ENCODE measurements at places on chromosomes 5 and 9. TPM values are rescaled to one million over a fixed set of nuclear protein-coding genes. Genes with fewer than 3 reads are reported as not detected.
A peak's percentile ranks its signal among the peaks of the same experiment; 100 is the strongest.

Gene CCNJL
- 0.58 TPM for total RNA-seq

Gene RANBP3L
- 1.5 TPM for total RNA-seq

Gene NIM1K
- total RNA-seq, result 0.12 TPM

Gene TRAF1
- 1.9 TPM for total RNA-seq

Gene FBXL7
- total RNA-seq, result 1.3 TPM

- no peak for DNase-seq
Measured at GRCh38 chr9:102035929-102036328, 297.5 kb upstream of the GRIN3A start.

GRCh38 chr9:79565245-79565644 lies 6.5 kb upstream of the TLE4 start:
- DNase-seq, result no peak

- no peak for DNase-seq
Measured at GRCh38 chr9:100589582-100589981, 11.7 kb downstream of the CAVIN4 start.

DNA sequence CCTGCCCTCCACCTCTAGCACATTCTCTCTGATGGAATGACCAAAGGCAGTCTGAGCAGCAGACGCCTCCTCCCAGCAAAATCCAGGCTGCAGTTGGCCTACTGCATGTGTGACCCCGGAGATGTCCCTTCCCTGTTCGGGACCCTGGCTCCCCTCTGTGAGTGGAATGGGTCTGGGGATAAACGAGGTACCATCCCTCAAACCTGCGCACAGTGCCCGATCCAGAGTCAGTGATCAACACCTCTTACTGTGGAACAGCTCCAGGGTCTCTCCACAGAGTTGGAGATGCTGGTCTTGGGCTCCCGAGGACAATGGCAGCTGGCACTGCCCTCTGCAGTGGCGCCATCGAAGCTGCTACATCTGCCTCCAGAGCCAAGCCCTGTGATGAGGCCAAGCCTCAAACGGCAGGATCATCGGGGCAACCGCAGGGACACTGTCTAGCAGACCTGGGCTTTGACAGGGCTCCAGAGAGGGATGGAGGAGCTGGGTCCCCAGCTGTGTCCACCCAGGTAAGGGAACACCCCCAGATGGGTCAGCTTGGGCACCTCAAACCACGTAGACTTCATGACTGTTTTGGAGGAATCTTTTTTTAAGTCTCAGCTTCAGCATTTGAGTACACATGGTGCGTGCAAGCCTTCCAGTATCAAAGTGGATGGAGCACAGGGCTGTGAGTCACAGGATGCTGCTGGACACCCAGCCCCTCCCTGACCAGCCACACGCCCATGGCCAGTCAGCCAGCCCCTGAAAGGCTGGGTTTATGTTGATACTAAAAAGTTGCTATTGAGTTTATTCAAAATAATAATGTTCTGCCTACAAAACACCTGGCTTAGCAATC lies 13.0 kb downstream of the MED10 start:
- no peak for DNase-seq

DNA sequence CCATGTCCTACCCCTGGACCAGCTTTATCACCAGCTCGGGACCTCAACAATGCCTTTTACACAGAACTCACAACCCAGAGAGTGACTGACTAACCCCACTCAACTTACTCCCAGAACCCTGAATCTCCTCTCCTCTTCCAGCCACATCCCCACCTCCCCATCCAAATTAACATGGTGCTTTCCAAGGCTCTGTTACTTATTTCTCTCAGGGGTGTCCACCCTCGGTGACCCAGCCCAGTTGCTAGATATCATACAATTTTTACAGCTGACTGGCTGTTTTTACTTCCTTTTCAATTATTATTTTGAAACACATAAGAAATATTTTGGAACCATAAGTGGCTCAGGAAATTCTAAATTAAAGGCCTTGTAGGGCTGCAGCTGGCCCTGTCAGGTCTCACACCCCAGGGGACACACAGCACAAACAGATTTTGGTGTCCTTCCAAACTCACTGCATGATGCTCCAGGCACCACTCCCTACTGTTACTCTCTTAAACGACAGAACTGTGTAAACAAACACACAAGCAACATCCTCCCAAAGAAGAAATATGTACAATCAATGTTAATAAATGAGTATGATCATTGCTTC lies 180.6 kb downstream of the ADAMTS12 start:
- DNase-seq, result no peak

DNA sequence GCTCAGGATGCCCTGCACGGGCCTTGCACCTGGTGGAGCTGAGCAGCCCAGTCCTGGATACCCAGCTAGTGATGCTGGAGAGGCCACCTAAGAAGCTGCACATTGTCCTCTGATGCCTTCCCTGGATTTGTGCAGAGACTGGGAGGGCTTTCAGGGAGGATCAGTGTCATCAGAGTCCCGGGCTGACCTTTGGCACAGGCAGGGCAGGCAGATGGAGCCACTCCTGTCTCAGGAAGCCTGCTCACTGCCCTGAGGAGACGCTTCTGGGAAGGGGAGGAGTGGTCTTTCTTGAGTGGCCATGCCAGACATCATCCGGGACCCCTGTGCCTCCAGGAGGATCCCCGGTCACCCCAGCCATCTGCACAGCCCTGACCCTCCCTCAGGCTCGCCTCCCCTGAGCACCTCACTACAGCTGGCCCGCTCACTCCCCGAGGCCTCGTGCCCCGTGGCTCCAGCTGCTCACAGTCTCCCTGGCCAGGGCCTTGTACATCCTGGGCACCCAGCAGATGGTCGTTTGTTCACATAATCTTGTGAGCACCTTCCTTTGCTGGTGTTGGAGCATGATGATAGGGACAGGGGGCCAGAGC lies 47.2 kb upstream of the FCN2 start:
- no peak for DNase-seq

DNA sequence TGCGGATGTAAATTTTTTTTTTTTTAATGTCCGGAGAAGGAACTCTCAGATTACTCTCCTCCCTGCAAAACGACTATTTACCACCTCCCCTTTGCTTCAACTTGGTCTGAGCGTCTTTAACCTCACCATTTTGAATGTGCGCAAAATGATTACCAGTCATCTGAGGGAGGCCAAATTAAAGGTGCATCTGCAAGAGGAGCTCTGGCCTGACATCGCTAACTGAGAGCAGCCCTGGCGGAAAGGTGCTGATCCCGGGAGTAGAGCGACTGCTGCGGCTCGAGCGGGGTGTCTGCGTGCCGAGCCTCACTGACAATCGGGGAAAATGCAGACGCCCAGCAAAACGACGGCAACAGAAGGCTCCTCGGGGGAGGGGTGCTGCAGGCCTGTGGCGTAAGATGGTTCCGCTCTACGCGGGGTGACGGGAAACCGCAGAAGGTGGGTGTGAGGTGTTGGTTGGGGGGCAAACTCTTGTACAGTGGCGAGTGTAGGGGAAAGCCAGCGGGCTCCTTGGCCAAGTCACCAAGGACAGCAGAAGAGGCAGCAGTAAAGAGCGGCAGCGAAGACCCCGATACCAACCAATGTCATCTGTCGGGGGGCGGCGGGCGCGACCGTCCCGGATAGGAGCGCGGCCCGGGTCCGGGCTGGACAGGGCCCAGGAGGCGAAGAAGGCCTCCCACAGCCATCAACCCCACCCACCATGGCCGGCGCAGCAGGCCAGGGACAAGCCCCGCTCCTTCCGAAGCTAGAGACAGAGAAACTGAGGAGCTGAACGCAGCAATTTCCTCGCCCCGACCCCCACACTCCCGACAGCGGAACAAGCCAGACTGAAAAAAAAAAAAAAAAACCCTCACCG lies 557 bp downstream of the PJA2 start:
- DNase-seq, result peak; percentile 78

GRCh38 chr5:89545076-89545475 lies 662.1 kb upstream of the MEF2C start:
- DNase-seq, result no peak

DNA sequence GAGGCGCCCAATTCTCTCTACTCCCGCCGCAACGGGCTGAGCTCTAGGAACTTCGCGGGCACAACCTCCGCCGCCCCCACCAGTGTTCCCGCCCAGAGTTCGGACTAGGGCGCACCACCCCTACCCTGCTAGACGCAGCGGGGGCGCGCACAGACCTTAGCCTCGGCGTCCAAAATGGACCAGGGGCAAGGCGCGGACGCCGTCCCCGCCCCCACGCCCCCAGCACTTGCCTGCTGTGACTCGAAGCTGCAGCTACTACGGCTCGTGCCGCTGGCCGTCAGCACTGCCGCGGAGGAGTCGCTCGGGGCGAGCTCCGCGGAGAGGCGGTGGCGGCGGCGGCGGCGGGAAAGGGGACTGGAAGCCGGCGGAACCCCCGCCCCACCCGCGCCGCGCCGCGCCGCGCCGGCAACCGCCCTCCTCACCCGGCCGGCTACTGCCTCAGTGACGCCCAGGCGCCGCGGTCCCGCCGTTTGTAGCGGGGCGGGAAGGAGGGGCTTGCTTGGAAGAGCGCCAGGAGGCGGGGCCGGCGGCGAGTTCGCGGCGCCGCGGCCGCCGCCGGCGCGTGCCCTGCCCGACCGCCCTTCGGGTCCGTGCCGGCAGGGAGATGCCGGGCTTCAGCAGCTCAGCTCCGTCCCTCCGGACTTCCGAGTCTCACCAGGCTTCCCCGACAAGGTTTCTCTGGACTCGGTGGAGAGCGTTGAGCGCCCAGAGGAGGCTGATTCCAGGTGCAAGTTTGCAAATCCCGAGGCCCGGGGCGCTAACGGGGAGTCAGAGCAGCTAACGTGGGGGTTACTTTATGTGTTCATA lies 4.5 kb downstream of the ELAVL2 start:
- DNase-seq, result no peak

- DNase-seq, result no peak
Measured at GRCh38 chr9:68949271-68950000, 64.5 kb downstream of the PRKACG start.

GRCh38 chr9:117178596-117179375 lies 236.1 kb downstream of the ASTN2 start:
- no peak for DNase-seq

- DNase-seq, result no peak
Measured at GRCh38 chr5:150653145-150653761, 7.8 kb upstream of the MYOZ3 start.

GRCh38 chr5:172501708-172502320 lies 47.5 kb upstream of the SH3PXD2B start:
- DNase-seq, result no peak

- DNase-seq, result no peak
Measured at GRCh38 chr5:154143211-154143641, 47.3 kb upstream of the GALNT10 start.

Measured in right lobe of liver (tissue), 6 donors.